ENCODE measurements at places on chromosomes 5 and 9.

DNA sequence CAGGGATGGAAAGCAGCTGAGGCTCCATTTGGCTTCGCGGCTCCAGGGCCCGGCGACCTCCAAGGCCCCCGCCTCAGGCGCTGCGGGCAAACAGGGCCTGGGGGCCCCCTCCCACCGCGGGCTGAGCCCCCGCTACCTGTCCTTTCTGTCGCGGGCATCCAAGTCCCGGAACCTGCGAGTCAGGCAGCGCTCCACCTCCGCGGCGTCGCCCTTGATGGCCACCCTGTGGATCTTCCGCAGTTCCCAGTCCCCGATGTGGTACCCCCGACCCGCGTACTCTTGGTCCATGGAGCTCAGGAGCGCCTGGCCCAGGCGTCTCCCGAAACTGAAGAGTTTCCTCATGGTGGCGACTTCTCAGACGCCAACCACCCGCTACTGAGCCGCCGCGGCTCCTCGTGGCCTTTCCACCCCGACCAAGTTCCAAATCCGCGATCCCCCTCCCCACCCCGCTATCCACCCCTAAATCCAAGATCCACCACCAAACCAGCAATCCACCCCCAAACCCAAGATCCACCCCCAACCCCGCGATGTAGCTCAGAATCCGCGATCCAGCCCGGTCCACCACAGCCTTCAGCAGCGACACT is 86.5 kb upstream of the CCDC180 start:
- no peak for DNase-seq

GRCh38 chr9:132068605-132069004 is 11.1 kb downstream of the MED27 start:
- DNase-seq: no peak

DNA sequence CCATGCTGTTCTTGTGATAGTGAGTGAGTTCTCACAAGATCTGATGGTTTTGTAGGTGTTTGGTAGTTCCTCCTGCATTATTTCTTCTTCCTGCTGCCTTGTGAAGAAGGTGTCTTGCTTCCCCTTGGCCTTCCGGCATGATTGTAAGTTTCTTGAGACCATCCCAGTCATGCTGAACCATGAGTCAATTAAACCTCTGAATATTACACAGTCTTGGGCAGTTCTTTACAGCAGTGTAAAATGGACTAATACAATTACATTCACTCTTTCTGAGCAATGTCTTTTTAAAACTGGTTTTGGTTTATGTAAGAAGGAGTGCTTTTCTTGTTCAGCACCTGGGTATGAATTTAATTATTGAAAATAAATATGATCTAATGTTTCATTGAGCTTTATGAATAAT is 50.7 kb upstream of the ARRDC3 start:
- no peak for DNase-seq

DNA sequence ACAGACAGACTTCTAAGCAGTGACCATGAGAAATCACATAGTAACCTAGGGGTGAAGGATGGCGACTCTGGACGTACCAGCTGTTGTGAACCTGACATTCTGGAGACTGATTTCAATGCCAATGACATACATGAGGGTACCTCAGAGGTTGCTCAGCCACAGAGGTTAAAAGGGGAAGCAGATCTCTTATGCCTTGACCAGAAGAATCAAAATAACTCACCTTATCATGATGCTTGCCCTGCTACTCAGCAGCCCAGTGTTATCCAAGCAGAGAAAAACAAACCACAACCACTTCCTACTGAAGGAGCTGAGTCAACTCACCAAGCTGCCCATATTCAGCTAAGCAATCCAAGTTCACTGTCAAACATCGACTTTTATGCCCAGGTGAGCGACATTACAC is 38.0 kb upstream of the CCDC152 start:
- DNase-seq: no peak

- peak; percentile 34 for DNase-seq
Measured at GRCh38 chr9:127351182-127352166, 45.5 kb upstream of the SLC2A8 start.

DNA sequence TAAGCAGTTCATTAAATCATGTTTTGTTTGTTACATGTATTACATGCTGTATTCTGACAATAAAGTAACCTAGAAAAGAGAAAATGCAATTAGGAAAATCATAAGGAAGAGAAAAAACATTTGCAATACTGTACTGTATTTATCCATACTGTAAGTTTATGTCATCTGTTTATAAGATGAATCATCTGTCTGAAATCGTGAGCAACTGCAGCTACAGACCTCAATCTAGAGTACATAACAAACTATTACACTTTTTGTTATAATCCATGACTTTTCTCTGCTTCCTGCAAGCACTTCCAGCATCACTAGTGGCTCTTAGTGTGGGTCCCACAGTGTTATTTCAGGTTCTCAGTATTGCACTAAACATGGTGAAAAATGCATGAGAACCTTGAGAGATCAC is 144.4 kb upstream of the NR4A3 start:
- DNase-seq: no peak

DNA sequence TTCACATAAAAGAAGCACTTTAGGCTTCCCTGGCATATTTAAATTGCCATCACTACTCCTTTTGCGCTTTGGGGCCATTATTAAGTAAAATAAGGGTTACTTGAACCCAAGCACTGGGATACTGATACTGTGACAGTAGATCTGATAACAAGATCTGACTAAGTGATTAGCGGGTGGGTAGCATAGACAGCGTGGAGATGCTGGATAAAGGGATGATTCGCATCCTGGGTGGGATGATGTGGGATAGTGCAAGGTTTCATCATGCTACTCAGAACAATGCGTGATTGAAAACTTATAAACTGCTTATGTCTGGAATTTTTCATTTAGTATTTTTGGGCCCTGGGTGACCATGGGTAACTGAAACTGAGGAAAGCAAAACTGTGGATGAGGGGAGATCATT is 75.1 kb downstream of the PTTG1 start:
- no peak for DNase-seq

DNA sequence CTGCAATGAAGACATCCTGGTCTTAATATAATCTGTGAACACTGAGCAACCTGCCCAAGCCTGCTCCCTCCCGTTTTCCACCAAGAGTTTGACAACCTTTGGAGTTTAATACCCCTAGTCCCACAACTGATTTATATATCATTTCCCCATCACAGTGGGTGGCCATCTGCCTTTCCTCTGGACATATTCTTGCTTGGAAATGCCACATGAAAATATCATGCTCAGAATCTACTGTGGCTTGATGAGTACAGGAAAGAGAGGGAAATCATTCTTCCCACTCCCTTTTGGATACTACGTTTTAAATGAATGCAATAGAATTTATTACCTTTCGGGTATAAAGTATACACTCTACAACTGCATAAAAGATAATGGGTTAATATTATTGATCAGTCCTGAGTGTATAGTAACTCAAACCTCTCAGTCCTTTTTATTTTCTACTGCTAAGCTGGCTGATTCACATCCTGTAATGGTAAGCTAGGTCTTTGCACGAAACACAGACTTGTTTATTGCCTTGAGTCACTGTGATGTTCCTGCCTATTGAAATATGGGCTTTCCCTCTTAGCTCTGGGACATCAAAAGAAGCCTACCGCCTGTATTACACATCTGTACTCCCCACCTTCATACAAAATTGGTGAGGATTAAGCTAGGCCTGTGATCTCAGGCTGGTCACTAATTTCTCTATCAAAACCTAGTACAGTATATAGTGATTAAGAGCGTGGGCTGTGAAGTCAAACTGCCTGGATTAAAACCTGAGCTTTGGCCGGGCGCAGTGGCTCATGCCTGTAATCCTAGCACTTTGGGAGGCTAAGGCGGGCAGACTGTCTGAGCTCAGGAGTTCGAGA is 67.6 kb upstream of the NR5A1 start:
- DNase-seq: no peak

DNA sequence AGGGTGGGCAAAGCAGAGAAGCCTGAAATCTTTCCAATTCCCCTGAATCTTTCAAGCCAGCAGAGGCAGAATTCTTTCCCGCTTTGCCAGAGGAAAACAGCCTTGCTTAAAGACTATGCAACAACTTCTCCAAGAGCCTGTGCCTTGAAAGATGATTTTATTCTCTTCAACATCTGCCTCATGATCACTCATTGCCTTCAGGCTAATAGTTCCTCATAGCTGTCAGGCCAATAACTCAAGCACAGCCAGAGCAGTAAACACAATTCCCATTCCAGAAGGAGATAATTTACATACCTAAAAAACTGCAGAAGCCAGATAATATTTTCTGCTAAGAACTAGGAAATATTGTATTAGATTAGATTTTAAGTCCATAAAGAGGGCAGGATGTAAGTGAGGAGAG is 92.3 kb upstream of the PUM3 start:
- no peak for DNase-seq

GRCh38 chr5:134570886-134571285 is 45.4 kb downstream of the JADE2 start:
- DNase-seq: no peak

DNA sequence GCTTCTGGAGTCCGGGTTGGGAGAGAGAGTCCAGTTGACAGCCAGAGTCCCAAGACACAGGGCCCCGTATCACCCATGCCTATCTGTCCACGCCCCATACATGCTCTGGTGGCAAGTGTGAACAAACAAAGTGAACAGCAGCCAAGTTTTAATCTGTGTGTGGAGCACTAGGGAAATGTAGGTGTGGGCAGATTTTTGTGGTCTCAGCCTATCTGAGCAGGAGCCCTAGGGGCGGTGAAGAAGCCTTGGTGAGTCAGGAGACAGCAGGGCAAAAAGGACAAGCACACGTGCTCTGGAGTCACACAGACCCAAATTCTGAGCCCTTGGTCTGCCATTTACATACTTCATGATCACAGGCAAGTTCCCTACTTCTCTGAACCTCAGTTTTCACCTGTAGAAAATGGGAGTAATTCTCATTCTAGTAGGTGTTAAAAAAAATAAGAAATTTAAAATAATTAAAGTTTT is 23.2 kb downstream of the EGR1 start:
- no peak for DNase-seq

GRCh38 chr9:115883467-115884329 is 269.9 kb upstream of the PAPPA start:
- DNase-seq: peak; percentile 13

- DNase-seq: no peak
Measured at GRCh38 chr9:124363326-124364096, 51.7 kb downstream of the PSMB7 start.

Measured in NCI-H1436 (cell line).